ENCODE measurements at places on chromosomes 16 and 17.

- DNase-seq: no peak
Measured at GRCh38 chr17:7058831-7059447, 15.0 kb upstream of the SLC16A11 start.

DNA sequence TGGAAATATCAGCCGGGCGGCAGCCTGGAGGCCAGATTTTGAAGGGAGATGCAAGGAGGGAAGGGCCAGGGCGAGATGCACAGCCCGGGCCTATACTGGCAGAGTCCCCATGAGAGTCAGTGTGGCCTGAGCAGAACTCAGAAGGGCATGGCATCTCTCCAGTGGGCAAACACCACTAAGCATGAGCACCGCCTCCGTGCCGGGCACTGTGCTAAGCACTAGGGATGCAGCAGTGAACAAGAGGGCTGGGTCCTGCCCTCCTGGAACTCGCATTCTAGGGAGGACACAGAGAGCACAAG is 33.5 kb downstream of the TK2 start:
- no peak for DNase-seq

- no peak for DNase-seq
Measured at GRCh38 chr17:15998031-15998562, 1.4 kb downstream of the ZSWIM7 start.

DNA sequence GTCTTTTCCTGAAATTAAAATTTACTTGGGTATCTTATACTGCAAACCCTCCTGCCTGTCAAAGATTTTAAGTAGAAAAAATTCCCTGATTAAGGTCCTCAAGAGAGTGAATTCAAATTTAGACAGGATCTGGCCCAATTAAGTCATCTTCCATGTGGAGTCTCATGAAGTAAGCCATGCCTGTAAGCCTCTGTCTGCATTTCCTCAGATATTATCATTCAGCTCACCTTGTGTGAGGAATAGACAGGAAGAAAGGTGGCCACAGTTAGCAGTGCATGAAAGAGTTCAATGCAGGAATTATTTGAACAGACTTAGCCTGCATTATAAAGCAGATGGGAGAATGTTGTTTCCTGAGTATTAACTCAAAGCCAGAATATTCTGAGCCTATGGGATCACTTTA is 174.7 kb downstream of the HS3ST3A1 start:
- no peak for DNase-seq

GRCh38 chr16:8355675-8356074 is 234.6 kb downstream of the TMEM114 start:
- DNase-seq: no peak

GRCh38 chr17:73227379-73227778 is 34.3 kb downstream of the CPSF4L start:
- no peak for DNase-seq

- DNase-seq: no peak
Measured at GRCh38 chr16:22670044-22670536, 143.9 kb upstream of the HS3ST2 start.

- DNase-seq: no peak
Measured at GRCh38 chr17:57099165-57099564, 14.1 kb downstream of the AKAP1 start.

GRCh38 chr16:84810518-84811273 is 9.1 kb upstream of the CRISPLD2 start:
- DNase-seq: no peak

DNA sequence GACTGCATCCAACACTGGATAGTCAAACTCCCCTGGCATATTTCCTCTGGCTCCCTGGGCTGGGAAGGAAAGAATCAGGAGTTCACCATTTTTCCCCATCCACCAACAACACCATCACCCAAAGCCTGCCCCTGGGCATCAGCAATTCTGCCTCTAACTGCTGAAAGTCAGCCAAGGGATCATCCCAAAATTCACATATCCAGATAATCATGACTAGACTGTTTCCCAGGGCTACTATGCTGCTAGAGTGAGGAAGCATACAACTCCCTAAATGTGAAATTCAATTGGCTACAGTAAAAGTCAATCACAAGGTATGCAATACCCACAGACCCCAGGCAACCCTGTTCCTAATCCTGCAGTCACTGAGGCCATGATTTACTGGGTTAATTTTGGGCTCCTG is 230.6 kb downstream of the C16orf95 start:
- DNase-seq: no peak
